ENCODE measurements at places on chromosomes 13 and 19. TPM values are rescaled to one million over a fixed set of nuclear protein-coding genes. Genes with fewer than 3 reads are reported as not detected.

DNA sequence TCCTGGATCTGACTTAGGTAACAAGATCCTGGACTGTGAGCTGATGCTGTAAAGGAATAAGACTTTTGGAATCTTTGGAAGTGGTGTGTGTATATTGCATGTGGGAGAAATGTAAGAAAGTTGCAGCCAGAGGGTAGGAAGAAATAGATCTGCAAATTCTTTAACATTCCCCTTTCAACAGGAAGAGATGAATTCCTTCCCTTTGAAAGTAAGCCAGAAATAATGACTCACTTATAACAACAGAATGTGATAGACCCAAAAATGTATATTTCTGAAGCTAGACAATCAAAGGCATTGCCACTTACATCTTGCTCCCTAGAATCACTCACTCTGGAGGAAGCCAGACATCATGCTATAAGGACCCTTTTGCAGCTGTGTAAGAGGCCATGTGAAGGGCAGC lies 9.8 kb upstream of the SIAH3 start:
- peak; percentile 16 for DNase-seq

- no peak for DNase-seq
Measured at GRCh38 chr19:40461669-40462221, 3.8 kb downstream of the BLVRB start.

- DNase-seq = no peak
Measured at GRCh38 chr19:13841962-13842290, 35.0 kb upstream of the NANOS3 start.

DNA sequence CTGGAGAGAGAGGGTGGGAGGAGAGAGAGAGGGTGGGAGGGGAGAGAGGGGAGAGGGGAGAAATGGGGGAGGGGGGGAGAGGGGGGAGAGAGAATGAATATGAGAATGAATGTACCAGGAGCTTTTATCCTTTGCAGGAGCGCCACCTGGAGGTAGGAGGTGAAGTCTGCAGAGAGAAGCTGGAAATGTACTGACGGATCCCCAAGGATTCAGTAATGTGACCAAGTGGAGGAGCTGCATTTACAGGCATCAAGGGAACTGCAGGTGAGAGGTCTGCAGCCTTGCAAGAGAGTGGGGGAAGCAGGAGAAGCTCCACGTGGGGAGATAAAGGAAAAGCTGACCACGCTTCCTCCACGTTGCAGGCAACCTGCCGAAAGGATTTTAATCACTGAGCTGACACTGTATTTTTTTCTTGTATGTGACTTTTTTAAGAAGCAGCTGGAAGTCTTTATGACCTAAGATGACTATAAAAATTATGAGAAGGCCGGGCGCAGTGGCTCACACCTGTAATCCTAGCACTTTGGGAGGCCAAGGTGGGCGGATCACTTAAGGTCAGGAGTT lies 33.7 kb downstream of the VSTM1 start:
- DNase-seq = peak; percentile 85

GRCh38 chr13:80486402-80486801 lies 145.5 kb upstream of the SPRY2 start:
- no peak for DNase-seq

DNA sequence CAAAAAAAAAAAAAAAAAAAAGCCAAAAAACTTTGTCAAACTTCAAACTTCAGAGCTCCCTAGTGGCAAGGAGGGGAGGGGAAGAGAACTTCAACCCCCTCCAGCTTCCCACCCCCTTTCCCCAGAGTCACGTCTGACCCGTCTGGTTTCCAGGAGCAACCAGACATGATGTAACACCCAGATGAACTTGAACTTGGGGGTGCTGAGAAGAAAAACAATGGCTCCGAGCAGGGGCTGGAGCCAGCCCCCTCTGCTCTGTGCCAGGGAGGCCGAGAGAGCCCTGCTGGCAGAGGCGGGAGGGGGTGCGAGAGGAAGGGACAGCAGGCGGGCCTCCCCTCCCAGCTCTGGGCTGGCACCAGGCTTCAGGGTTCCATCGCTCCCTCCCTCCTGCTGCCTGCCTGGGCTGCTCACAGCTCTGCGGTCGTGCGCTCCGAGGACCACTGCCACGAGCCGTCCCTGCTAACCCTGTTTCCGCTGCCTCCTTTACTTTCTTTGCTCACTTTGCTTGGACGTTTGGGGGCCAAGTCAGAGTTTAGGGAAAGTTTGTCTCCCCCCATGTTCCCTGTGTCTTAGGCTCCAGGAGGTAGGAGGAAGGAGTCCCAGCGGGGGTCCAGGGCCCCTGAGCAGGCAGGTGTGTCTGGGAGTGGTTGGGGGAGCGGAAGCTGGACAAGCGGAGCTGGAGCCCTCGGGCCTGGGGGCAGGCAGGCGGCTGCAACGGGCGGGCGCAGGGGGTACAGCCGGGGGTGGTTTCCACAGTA lies 11.1 kb downstream of the LYL1 start:
- peak; percentile 47 for DNase-seq

DNA sequence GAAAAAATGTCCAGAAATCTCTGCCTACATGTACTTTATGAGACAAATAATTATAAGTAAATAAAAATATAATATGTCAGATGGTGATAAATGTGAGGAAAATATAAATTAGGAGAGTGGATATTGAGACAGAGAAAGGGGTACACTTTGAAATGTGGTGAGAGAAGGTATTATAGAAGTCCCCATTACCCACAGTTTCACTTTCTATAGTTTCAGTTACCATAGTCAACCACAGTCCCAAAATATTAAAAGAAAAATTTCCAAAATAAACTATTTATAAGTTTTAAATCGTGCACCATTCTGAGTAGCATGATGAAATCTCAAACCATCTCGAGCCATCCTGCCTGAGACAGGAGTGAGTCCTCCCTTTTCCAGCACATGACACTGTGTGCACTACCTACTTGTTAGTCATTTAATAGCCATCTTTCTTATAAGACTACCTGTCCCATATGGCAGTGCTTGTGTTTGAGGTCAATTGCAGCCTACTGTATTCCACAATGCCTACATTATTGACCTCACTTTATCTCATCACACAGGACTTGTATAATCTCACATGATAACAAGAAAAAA lies 653.7 kb downstream of the DACH1 start:
- no peak for DNase-seq

- DNase-seq = no peak
Measured at GRCh38 chr13:73216381-73216831, 157.6 kb downstream of the KLF5 start.

DNA sequence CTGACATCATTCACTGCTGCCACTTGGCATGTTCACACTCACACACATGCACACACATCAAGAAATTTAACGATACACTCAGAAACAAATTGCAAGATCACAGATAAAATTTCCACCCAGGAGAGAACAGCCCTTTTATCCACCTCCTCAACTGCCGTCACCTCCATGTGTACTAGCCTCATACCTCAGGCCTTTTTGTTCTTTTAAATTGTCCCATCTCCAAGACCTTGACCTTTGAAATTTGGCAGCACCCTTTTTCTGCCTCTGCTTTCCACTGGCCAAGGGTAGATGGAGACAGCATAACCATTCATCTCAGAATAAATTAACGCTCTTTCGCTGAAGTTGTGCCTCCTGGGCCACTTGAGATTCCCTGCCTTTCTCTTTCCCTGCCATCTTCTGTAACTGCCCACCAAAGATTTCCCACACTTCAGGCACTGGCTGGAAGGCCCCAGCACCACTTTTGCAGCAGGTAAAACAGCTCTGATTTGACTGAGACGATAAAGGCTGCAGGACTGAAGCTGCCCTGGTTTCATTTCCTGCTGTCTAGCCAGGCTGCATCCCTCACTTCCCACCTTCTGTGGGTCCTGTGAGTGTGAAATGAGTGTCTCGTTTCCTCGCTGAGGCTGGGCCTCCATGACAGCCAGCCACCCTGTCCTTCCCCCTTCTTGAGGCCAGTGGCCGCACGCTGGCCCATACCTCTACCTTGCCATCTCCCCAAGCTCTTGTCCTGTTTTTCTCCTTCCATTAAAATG lies 39.3 kb downstream of the MBNL2 start:
- peak; percentile 54 for DNase-seq

AZU1 gene
- not detected for total RNA-seq

TIMM50 gene
- total RNA-seq = 66.5 TPM

SHD gene
- total RNA-seq = not detected

ERICH4 gene
- total RNA-seq = not detected

CLDN10 gene
- 1.2 TPM for total RNA-seq

SEMA6B gene
- total RNA-seq = 143 TPM

NLRP9 gene
- total RNA-seq = not detected

DZIP1 gene
- total RNA-seq = 4.0 TPM

All from dermis blood vessel endothelial cell (primary cell).